EL (cell line): ENCODE measurements at places on chromosomes 12 and 14.
A peak's percentile ranks its signal among the peaks of the same experiment; 100 is the strongest.

DNA sequence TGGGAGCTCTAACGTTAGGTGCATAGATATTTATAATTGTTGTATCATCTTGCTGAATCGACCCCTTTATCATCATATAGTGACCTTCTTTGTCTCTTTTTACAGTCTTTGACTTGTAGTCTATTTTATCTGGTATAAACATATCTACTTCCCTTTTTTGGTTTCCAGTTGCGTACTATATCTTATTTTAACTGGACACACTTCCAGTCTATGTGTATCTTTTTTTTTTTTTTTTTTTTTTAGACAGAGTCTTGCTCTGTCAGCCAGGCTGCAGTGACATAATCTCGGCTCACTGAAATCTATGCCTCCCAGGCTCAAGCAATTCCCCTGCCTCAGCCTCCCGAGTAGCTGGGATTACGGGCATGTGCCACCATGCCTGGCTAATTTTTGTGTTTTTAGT lies 41.9 kb upstream of the ZFP36L1 start:
- no peak for DNase-seq

- no peak for DNase-seq
Observed at GRCh38 chr14:85917716-85918115, 387.8 kb downstream of the FLRT2 start.

DNA sequence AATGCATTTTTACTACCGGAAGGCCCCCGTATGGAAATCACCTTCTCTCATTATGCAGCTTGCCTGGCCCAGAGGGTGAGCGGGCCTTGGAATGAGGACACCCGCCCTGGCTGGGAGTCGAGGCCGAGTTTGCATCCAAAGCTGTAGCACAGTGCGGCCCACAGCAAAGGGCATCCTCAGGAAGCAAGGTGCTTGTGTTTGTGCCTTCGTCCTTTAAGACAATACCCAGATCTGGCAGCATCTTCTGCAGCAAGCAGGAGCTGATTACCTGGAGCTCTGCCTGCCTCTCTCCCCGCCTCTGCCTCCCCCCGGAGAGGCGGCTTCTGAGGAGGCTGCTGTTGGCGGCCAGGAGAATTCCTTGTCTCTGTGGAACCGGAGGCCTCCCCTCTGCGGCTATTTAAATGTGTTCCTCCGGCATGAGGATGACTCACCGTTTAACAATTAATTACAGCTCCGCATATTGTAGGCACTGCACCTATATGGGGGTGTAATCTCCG lies 145.3 kb downstream of the CACNA1C start:
- DNase-seq: peak; percentile 88

GRCh38 chr14:75648066-75648838 lies 12.4 kb downstream of the ERG28 start:
- peak; percentile 99 for DNase-seq

- peak; percentile 17 for DNase-seq
Observed at GRCh38 chr14:63857466-63858030, 4.7 kb downstream of the SYNE2 start.

- no peak for DNase-seq
Observed at GRCh38 chr14:104072586-104072985, 12.9 kb upstream of the ASPG start.
